ENCODE measurements at places on chromosomes 3 and 15. TPM values are rescaled to one million over a fixed set of nuclear protein-coding genes. Genes with fewer than 3 reads are reported as not detected.

GRCh38 chr15:57227166-57227565, 149.1 kb upstream of the CGNL1 start:
- DNase-seq: no peak

CD276 gene
- 43.6 TPM for total RNA-seq

DNA sequence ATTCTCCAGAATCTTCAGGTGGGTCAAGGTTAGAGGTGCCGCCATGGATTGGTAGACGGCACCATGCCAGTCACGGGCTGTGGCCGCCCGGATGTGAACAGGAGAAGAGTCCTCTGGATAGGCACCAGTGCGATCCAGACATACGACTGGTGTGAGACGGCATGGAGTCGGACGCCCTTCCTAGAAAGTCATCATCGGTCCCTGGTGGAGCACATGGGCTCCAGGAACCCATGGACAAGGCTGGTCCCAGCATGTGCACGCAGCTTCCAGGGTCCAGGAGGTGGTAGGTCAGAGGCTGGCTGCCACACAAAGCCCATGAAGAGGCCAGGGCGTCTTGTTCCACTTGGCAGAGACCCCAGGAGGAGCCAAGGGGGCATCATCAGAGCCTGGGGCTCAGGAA, 276.1 kb upstream of the LRRC3B start:
- DNase-seq: no peak

GRCh38 chr3:127718245-127718915, 45.6 kb downstream of the ABTB1 start:
- DNase-seq: no peak

DNA sequence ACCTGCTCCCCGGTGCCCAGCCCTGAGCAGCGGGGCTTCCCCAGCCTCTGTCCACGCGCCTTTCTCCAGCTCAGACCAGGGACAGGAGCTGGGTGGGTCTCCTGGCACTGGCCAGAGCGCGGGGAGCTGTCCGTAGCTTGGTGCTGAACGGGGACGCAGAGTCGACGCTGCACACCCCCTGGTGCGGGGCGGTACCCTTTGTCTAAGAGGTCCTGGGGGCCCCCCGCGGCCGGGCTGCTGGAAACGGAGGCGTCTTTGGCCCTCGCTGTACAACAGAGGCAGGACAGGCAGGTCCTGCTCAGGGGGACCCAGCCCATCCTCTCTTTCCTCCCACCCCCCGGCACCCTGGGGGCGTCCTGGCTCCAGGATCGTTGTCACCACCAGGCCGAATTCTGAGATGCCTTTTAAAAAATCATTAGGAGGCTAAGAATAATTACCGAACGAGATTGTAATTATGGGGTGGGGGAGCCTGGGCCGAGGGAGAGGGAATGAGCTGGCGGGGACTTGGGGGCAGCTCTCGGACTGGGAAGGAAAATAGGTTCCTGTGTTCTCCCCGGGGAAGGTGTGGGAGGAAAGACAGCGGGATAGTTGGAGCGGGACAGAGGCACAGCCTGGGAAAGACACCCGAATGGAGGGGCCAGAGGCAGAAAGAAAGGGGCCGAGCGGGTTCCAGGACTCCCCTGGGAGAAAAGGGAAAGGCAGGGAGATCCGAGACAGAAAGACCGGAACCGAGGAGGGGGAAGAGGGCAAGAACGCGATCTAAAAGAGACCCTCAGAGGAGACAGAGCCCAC, 4.1 kb upstream of the SKOR1 start:
- peak; percentile 74 for DNase-seq

DNA sequence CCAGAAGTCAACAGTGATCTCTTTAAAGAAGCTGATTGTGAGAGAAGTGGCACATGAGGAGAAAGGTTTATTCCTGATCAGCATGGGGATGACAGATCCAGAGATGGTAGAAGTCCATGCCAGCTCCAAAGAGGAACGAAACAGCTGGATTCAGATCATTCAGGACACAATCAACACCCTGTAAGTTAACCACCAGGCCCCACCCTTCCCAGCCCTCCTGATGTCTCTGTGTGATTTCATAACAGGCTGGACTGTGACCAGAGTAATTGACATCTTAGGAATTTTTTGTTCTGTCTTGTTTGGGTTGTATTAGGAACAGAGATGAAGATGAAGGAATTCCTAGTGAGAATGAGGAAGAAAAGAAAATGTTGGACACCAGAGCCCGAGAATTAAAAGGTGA, 67.7 kb downstream of the KLHL25 start:
- DNase-seq: no peak

DNA sequence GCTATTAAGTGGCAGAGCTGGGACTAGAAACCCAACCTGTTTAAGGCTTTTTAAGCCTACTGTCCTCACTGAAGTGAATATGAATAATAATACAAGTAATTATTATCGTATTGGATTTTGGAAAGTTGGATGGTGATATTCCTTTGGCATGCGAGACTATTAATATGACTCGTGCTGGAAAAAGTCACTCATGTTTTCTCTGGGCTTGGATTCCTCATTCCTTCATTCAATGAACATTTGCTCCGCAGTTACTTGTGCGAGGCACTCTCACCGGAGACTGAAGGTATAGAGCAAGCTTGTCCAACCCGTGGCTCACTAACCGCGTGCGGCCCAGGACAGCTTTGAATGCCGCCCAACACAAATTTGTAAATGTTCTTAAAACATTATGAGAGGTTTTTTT, 694 bp downstream of the PLAAT1 start:
- no peak for DNase-seq

DNA sequence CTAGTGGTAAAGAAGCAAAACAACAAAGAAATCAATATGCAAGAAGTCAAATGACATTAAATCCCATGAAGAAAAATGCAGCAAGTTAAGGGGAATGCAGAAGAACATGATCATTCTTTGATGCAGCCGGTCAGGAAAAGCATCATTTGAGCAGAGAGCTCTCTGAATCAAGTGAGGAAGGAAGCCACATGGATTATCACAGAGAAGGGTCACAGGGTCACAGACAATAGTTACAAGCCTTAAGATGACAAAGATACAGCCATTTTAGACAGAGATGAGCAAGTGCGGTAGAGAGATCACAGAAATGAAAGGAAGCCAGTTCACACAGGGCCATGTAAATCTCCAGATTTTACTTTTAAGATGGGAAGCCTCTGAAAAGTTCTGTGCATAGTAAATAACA, 43.9 kb downstream of the UBE3A start:
- peak; percentile 60 for DNase-seq

IGSF11 gene
- total RNA-seq: not detected

DNA sequence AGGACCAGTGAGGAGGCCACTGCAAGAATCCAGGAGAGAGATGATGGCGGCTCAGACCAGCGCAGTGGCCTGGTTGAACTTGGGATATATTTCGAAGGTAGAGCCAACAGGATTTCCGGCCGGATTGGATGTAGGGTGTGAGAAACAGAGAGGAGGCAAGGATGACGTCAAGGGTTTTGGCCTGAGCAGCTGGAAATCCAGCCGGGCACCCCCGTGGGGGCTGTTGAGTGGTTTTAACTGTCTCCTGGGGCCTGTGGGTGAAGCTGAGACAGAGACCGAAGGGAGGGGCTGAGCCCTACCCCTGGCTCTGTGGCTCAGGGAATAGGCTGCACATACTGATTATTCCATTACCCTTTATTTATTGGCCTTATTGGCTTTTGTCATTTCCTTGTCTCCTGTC, 45.7 kb downstream of the EXOG start:
- peak; percentile 35 for DNase-seq

MESP2 gene
- total RNA-seq: not detected

DNA sequence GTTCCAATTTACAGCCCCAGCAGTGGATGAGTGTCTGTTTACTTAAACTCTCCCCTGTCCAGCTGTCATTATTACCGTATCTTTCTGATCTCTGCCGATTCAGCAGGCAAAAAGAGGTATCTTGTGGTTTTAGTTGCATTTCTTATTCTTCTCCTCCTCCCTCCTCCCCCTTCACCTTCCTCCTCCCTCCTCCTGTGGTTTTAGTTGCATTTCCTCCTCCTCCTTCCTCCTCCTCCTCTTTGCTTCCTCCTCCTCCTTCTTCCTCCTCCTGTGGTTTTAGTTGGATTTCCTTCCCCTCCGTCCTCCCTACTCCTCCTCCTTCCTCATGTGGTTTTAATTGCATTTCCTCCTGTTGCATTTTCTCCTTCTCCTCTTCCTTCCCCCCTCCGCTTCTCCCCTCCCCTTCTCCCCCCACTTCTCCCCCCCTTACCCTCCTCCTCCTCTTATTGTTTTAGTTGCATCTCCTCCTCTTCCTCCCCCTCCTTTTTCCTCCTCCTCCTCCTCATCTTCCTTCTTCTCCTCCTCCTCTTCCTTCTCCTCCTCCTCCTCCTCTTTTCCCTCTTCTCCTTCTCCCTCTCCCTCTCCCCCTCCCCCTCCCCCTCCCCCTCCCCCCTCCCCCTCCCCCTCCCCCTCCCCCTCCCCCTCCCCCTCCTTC, 25.3 kb upstream of the VPS33B start:
- DNase-seq: no peak

- no peak for DNase-seq
Measured at GRCh38 chr3:36394176-36394575, 13.9 kb downstream of the STAC start.

LXN gene
- 93.8 TPM for total RNA-seq

GRCh38 chr3:108137460-108137814, 46.6 kb upstream of the CD47 start:
- no peak for DNase-seq

DNA sequence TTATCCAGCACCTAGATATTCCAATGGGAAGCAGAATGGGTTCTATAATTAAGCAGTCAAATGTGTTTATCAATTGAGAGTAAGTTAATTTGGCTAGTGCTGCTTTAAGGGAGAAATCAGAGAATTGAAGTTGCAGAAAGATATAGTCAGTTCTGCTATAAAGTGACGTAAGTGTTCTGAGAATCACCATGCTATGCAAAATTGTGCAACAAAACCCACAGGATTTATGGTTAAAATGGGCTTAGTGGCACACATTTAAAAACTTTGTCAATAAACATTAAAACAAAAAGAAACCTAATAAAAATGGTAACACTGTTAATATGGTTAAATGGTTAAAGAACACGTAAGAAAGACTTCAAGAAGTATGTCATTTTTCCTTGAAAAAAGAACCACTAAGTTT, 74.5 kb downstream of the TMEM108 start:
- no peak for DNase-seq

DNA sequence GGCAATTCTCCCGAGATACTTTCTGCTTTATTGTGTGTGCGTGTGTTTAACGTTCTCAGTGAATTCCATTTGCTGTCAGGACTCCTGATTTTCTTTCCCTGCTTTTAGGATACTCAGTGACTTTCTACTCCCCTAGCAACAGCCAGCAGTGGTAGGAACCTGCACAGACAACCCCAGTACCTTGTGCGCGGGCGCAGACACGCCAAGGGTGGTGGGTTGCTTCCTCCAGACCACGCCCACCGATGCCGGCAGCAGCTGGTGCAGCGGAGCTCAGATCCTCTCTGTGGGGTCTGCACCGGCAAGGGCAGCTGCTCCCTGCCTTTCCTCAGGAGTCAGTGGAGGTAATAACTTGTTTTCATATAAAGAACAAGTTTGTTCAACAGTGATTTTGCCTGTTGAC, 225.1 kb upstream of the NDN start:
- DNase-seq: no peak

- DNase-seq: no peak
Measured at GRCh38 chr3:140276703-140277102, 341.7 kb downstream of the CLSTN2 start.

CDC25A gene
- 21.6 TPM for total RNA-seq

PLA2G4D gene
- total RNA-seq: not detected

- DNase-seq: no peak
Measured at GRCh38 chr3:183437666-183438564, 9.5 kb upstream of the MCF2L2 start.

DNA sequence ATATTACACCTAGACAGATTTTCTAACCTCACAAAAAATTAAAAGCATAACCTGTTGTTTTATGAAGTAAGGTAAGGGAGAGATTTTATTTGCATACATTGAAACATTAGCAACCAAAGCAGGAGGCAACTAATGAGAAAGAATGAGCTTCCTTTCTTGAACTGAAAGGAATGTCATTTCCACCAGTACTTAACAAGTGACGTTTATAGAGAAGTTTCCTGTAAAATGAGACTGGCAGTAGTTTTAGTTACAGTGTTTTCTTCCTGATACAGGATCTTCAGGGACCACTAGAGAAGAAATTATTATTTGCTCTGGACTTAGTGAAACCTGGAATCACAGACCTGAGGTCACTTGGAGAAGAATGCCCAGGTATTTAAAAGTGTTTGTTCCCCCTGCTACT, 27.4 kb upstream of the FRMD5 start:
- DNase-seq: peak; percentile 57

DNA sequence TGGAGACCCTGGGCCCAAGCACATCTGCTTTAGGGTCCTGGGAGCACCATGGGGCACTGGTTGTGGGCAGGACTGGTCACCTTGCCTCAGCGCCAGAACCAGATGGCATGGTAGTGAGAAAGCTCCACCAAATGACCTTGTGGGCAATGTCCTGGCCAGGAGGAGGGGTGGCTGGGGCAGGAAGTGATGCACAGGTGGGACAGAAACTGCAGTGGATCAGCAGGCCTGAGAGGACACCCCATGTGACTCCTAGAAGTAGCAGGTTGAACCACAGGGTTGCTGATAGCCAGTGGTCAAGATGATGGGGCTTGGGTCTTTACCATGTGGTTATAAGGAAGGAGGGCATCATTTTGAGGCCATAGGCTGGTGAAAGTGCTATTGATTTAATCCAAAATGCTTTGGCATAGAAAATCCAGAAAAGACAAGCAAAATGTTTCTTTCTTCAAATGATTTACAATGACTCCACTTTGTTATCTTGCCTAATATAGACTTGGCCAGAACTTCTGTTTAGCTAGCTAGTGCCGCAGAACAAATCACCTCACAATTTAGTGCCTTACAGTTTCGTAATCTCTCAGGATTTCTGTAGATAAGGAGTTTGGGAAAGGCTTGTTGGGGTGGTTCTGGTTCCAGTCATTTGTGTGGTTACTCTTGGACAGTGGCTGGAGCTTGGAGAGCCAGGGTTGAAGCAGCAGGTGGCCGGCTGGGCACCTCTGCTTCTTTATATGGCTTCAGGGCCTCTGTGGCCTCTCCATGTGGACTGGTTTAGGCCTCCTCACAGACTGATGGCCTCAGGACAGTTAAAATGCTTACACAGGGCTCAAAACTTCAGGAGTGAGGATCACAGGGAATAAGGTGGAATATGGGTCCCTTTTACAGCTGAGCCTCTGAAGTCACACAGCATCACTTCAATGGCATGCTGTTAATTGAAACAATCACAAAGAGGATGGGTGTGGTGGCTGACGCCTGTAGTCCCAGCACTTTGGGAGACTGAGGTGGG, 27.5 kb downstream of the TMEM158 start:
- DNase-seq: no peak

DNA sequence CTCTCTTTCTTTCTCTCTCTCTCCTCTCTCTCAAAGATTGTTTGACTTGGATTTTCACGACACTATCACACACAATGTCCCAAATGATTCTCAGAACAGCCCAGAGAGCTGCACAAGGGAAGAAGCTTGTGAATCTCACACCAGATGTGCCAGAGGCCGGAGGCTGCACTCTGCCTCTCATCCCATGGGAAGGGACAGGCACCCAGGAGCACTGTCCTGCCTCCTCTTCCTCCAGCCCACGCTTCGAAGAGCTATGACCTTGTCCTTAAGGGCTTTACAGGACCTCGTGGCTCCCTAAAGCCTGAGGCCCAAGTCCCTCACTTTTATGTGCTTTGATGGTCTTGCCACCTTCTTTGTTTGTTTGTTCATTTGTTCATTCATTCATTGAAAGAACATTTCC, 267.6 kb downstream of the FAM43A start:
- DNase-seq: no peak

CCDC9B gene
- 10.0 TPM for total RNA-seq
